ENCODE measurements at places on chromosomes 7 and 10.

DNA sequence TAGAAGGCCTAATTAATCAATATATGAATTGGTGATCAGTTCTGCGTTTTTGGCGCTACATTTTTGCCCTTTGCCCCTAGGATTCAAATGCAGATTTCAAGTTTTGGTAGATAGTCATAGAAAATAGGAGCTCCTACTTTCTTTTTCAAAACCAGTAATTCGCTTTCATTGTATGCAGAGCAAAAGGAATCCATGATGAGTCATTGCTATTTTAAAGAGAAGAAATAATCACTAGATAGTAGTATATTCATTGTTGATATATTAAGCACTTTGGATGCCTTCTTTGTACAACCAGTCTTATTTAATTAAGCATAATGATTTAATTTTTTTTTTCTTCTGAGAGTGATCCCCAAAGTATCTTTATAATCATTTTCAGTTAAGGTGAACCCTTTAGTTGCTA is 50.3 kb downstream of the CSTF2T start:
- DNase-seq, result no peak

DNA sequence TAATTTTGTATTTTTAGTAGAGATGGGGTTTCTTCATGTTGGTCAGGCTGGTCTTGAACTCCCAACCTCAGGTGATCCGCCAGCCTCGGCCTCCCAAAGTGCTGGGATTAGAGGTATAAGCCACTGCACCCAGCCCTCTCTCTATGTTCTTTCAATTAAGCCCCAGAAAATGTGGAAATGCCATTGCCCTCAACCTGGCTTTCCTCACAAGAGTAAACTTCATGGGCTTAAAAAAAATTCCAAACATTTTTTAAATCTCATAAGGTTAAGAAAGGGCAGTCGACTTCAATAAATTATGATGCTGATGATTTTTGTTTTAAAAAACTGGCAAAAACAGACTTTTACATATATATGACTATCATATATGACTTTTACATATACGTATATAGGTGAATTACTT is 107.6 kb downstream of the TES start:
- no peak for DNase-seq

DNA sequence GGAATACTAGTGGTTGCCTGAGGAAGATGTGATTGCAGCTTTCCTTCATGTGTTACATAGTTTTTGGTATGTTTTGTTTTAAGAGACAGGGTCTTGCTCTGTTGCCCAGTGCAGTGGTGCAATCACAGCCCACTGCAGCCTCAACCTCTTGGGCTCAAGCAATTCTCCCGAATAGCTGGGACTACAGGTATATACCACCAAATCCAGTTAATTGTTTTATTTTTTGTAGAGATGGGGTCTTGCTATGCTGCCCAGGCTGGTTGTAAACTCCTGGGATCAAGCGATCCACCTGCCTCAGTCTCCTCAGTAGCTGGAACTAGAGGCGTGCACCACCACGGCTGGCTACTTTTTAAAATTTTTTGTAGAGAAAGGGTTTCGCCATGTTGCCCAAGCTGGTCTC is 79.1 kb upstream of the TMEM248 start:
- DNase-seq, result no peak

DNA sequence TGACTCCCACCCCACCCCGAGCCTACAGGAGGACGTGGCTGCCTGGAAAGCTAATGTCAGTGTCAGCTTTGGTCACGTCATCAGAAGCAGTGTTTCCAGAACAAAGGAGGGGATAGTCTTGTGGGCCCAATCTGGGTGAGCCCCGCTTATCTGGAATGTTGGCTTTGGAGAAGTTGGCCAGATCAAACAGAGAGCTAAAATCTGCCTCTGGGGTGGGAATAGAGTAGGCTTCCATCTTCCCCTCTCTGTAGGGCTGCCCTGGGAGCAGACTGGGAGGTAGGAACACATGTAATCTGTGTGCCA is 32.5 kb downstream of the SRRM3 start:
- no peak for DNase-seq

DNA sequence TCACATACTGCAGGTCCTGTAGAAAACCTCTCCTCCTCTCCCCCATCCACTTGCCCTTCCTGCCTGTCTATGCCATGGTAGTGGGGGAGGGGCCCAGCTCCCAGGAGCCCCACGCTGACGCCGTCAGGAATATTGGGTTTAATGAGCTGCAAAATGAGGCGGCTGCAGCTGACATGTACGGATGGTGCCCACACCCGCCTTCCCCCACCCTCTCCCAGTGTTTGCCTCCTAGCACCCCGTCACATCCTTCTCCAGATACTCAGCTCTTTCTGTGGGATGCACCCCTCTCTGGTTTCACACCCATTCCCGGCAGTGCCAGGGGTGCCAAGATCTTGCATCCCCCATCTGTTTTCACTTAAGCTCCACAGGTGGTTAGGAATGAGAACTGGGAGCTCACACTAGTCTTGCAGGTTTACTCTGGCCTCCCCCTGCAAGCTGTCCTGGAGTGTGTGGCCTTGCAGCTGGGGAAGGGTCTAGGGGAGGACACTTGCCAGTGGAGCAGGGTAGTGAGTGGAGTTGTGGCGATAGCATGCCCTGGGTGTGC is 26.1 kb downstream of the GBX1 start:
- DNase-seq, result no peak

GRCh38 chr10:2038036-2038435 is 300.7 kb upstream of the ADARB2 start:
- no peak for DNase-seq

- no peak for DNase-seq
Measured at GRCh38 chr10:77138541-77138940, 499.1 kb downstream of the KCNMA1 start.

GRCh38 chr7:129864042-129864441 is 88.7 kb downstream of the UBE2H start:
- DNase-seq, result peak; percentile 90

GRCh38 chr7:50367570-50367969 is 63.1 kb downstream of the IKZF1 start:
- DNase-seq, result no peak

- peak; percentile 19 for DNase-seq
Measured at GRCh38 chr10:132572545-132572937, 35.0 kb downstream of the INPP5A start.

- no peak for DNase-seq
Measured at GRCh38 chr7:12954380-12955033, 267.1 kb downstream of the ARL4A start.

GRCh38 chr7:42461537-42461936 is 224.5 kb upstream of the GLI3 start:
- DNase-seq, result no peak

GRCh38 chr7:40546616-40547501 is 412.1 kb downstream of the SUGCT start:
- no peak for DNase-seq

- no peak for DNase-seq
Measured at GRCh38 chr10:96858038-96858705, 26.1 kb downstream of the LCOR start.

- DNase-seq, result no peak
Measured at GRCh38 chr10:61994405-61995219, 93.1 kb downstream of the ARID5B start.

- DNase-seq, result no peak
Measured at GRCh38 chr7:149459201-149459539, 1.7 kb downstream of the ZNF777 start.

GRCh38 chr10:43420369-43421200 is 11.6 kb upstream of the HNRNPF start:
- DNase-seq, result peak; percentile 94

DNA sequence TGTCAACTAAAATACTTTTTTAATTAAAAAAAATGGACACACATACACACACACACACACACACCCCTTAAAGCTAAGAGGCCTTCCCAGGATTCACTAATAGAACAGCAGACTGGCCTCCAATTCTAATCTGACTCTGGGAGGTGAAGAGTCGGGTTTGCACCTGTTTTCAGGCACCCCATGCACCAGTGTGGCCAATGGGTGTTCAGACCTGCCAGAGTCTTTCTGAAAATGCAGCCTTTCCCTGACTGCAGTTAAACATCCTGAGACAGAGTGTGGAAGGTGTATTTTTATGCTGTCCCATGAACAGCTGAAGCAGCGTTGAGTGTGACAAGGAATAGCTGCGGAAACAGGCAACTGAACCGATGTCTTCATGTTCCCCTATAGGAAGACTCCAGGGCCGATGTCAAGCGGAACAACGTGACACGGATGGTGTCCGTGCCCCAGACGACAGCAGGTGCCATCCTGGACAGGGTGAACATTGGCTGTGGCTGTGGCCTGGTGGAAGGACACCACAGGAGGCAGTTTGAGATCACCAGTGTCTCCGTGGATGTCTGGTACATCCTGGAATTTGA is 74.6 kb upstream of the LYZL2 start:
- no peak for DNase-seq

DNA sequence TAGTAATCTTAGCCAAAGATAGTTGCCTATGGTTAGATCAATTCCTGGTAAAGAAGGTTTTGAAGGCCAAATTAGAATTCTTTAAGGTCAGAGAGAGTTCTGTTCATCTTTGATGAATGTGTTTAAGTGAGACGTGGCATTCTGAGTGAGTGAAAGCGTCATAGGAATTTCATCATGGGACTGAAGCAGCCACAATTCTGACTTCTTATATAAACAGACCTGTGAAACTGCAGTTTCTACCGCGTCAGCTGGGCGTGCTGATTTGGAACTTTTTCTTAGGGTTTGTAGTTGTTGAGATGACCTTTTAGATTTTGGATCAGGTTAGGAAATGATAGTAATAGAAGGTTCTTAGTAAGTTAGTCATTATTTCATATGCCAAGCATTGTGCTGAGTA is 103.8 kb downstream of the CNNM2 start:
- peak; percentile 43 for DNase-seq

- DNase-seq, result peak; percentile 36
Measured at GRCh38 chr7:79984210-79984609, 150.4 kb upstream of the GNAI1 start.

- no peak for DNase-seq
Measured at GRCh38 chr7:104891949-104892348, 122.1 kb upstream of the KMT2E start.

All from fibroblast of gingiva (primary cell).